ENCODE measurements at places on chromosomes 1 and 21. TPM values are rescaled to one million over a fixed set of nuclear protein-coding genes. Genes with fewer than 3 reads are reported as not detected.

GRCh38 chr1:53278298-53278725 lies 40.0 kb upstream of the MAGOH start:
- peak; percentile 7 for DNase-seq

GRCh38 chr1:209840611-209841010 lies 12.8 kb downstream of the UTP25 start:
- DNase-seq: no peak

DNA sequence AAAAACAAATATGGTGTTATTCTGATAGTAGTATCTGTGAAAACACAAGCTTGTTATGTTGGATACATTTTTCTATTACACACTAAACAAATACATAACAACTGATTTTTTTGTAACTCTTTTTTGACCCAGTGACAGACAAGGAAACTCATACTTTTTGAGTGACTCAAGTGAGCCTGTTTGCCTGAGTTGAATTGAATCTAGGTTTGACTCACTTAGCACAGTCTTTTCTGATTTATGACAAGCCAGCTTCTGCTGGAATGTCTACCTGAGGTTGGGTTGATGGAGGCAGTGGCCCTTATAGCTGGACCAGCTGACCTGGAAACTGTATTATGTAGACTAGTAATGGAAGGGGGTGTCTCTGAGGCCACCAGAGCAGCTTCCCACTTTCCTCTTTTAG lies 4.2 kb upstream of the CLCA4 start:
- no peak for DNase-seq

DNA sequence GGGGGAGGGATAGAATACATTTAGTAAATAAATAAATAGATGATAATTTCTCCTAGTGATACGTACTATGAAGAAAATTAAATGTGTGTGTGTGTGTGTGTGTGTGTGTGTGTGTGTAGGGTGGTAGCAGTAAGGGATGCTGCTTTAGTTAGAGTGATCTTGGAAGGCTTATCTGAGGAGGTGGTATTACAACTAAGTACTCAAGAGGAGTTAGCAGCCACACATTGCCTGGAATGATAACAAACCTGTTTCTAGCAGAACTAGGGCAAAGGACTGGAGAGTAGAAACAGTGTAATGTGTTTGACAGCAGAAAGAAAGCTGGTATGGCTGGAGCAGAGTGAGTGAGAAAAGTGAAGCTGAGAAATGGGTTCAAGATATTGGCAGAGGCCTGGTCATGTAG lies 58.3 kb upstream of the FASLG start:
- no peak for DNase-seq

DNA sequence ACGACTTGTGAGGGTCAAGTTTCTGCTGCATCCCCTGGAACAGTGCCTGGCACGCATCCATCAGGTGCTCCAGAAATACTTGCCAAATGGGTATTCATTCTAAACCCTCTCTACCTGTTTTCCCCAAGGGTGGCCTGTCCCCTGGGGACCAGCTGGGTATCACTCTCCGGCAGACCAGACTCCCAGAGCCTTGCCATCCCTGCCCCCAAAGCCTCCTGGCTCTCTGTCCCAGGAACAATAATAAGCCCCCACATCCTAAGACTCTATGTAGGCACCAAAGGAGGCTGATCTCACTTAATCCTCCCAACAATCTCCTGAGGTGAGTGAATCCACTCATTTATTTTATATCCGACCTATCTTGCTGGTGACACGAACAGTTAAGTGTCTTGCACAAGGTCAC lies 96.7 kb downstream of the MRPL37 start:
- DNase-seq: no peak

GRCh38 chr21:35088319-35088771 lies 39.2 kb upstream of the RUNX1 start:
- peak; percentile 46 for DNase-seq

DNA sequence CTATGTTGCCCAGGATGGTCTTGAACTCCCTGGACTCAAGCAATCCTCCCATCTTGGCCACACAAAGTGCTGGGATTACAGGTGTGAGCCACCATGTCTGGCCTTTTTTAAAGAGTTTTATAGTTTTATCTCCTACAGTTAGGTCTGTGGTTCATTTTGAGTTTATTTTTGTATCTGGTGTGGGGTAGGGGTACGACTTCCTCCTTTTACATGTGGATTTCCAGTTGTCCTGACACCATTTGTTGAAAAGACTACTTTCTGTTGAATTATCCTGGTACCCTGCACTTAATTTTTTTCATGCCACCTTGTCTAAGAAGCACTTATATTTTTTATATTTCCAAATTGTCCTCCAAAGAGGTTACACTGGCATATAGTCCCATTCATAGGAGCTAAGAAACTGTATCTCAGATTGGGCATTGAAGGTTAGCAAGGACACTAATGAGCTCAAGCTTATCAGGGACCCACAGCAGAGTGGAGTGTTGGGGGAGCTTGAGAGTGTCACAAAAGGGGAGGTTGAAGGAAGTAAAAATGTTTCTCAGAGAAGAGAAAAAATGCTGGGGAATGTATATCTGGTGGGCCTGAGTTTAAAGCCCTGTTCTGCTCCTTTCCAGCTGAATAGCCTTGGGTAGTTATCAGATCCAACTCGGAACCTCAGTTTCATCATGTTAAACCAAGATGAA lies 23.4 kb upstream of the MEF2D start:
- no peak for DNase-seq

GRCh38 chr1:193355178-193355577 lies 168.8 kb upstream of the B3GALT2 start:
- DNase-seq: peak; percentile 51

DNA sequence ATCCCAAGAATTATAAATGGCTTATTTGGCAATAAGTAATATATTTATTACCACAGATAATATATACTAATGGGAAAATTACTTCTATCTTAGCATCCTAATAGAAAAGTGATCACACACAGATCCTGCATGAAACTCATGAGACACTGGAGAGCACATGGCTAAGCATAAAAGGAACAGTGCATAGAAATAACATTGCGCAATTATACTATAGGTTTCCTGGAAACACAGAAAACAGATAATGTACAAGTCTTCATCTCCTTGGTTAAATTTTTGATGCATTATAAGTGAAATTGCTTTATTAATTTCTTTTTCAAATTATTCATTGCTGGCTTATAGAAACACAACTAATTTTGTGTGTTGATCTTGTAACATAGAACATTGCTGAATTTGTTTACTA lies 210.4 kb downstream of the USH2A start:
- DNase-seq: no peak

GRCh38 chr21:45154511-45155508 lies 80.4 kb downstream of the ADARB1 start:
- peak; percentile 87 for DNase-seq

GRCh38 chr21:18146820-18147219 lies 97.8 kb upstream of the CHODL start:
- no peak for DNase-seq

DNA sequence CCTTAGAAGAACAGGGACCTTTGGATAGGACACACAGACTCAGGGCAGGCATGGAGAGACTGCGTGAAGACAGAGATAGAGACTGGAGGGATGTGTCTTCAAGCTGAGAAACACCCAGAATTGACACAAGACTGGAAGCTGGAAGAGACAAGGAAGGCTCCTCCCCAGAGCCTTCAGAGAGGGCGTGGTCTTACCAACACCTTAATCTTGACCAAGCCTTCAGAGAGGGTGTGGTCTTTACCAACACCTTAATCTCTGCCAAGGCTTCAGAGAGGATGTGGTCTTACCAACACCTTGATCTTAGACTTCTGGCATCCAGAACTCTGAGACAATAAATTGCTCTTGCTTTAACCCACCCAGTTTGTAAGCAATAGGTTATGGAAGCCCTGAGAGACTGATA lies 481.4 kb upstream of the VAMP3 start:
- no peak for DNase-seq

- no peak for DNase-seq
These were observed 120.8 kb upstream of the TNR start for GRCh38 chr1:175864183-175864582.

DNA sequence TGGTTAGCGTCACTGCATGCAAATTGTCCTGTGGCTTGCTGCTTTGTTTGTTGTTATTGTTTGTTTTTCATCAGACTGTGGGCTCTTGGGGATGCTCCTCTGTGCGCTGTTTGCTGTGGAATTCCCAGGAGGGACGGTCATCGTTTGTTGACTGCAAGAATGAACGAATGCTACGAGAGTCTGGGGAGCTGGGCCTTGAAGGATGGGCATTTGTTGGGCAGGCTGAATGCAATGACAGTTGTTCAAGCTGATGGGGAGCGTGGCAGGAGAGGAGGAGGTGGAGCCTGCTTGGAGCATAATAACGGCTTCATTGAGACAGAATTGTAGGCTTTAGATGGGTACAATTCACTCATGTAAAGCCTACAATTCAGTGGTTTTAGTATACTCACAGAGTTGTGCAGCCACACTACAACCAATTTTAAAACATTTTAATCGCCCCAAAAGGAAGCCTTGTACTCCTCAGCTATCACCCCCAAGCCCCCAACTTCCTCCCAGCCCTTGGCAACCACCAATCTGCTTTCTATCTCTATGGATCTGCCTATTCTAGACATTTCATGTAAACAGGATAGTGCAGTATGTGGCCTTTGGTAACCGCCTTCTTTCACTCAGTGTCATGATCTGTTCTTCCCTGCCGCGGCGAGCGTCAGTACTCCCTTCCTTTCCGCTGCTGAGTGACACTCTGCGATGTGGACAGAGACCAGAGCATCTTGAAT lies 190.2 kb downstream of the CAMTA1 start:
- DNase-seq: no peak

DNA sequence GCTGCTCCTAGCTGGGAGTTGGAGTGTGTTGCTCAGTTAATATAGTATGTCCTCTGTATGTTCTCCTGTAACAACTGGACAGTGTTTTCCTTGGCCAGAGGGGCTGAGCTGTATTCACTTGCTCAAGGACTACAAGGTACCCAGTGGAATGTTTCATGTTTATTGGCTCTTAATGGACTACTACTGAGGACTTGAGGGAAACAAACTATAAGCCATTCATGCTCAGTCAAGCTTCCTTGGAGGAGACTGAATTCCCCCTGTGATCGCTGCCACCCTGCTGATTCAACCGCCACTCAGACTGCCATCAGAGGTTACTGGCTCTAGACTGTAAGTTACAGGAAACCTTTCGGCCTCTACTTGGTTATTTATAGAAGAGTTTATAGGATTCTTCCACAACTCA lies 166.6 kb downstream of the ZC3H11B start:
- DNase-seq: no peak

DNA sequence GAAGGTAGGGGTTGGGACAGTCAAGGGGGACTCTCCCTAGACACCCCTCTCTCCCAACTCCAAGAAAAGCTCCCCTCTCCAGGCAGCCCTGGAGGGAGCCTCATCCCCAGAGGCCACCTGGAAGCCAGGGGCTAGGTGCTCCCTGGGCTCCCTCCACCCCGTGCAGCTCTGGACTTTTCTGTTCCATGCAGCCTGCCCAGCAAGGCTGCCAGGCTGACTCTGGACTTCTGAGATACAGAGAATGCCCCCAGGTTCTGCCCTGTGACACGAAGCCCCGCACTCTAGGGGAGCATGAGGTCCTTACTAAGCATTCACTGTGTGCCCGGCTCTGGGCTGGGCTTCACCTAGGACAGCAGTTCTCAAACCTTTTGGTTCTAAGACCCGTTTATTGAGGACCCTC lies 10.2 kb downstream of the SYT2 start:
- DNase-seq: no peak

GRCh38 chr1:110677526-110677925 lies 2.8 kb upstream of the KCNA3 start:
- DNase-seq: no peak

DNA sequence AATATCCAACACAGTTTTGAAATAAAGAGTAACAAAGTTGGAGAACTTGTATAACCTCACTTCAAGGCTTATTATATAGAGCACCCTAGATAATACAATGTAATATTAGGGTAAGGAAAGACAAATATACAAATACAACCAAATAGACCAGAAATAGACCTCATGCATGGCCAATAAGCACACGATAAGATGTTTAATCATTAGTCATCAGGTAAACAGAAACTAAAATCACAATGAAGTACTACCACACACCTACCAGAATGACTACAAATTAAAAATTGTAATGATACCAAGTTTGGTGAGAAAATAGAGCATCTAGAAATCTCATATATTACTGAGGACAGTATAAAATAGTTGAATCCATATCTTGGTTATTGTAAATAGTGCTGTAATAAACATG lies 20.3 kb upstream of the CTTNBP2NL start:
- no peak for DNase-seq

DNA sequence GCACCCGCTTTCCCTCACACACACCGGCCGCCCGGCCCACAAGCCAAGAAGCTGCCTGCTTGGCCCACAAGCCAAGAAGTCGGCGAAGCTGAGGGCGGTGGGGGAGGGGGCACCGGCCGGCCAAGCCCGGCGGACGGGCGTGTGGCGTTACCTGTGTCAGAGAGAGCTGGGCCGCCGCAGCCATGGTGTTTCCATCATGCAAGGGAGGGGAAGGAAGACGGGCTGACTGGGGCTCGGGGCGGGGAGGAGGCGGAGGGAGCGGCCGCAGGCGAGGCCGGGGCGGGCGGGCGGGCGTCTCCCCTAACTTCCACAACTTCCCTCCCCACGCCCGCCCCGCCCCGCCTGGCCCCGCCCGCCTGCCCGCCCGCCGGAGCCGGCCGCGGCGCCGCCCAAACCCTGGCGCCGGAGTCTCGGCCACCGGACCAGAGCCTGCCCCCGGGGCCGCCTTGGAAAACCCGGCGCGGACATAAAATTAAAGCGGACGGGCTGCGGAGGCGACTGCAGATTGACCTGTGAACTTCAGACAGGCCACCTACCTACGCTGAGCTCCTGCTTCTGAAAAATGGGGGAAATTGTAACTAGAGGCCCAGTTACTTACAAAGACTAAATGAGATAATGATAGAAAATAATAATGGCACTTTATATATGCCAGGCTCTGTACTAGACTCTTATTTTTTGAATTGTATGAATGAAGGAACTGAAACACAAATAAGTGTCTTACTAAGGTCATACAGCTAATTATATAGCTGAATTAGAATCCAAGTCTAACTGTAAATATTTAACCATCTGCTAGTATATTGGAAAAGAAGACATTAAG lies at the start of gene EPS15:
EPS15 (minus strand) TSS at position 219 of the 817 bp plus-strand sequence; CDS start at position 184, 35 bp downstream.
- peak; percentile 67 for DNase-seq

ICOSLG gene
- under 0.01 TPM for total RNA-seq

TTC24 gene
- total RNA-seq: not detected

ROR1 gene
- total RNA-seq: 10.0 TPM

ELOVL1 gene
- total RNA-seq: 66.4 TPM

ECM1 gene
- 17.2 TPM for total RNA-seq

SLC9C2 gene
- total RNA-seq: not detected

S100A2 gene
- 3.6 TPM for total RNA-seq

HSD11B1 gene
- 0.28 TPM for total RNA-seq

C1orf216 gene
- total RNA-seq: 20.0 TPM

SLFNL1 gene
- total RNA-seq: under 0.01 TPM

SIM2 gene
- total RNA-seq: 1.9 TPM

INAVA gene
- total RNA-seq: not detected

AURKAIP1 gene
- total RNA-seq: 63.0 TPM

ETV3L gene
- not detected for total RNA-seq

All from IMR-90 (cell line).